ENCODE measurements at places on chromosomes 3 and 15.

DNA sequence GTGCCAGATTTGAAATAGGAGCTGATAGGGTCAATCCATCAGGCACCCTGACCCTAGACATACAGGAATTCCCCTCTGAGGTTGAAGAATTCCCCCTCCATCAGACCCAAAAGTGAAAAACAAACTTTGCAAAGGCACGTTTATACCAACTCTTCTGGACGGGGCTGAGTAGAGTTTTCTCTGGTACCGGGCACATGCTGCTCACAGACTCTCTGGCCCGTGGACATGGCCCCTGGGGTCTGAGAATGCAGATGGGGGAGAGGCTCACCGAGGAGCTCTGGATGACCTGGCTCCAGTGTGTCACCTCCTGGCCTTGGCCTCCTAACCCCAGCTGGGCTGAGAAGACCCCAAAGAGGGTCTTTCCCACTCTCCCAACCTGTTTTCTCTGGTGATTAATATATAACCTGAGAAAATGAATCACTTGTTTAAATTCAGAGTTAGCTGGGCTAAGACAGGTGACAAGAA, 11.2 kb upstream of the LIPC start:
- no peak for DNase-seq

DNA sequence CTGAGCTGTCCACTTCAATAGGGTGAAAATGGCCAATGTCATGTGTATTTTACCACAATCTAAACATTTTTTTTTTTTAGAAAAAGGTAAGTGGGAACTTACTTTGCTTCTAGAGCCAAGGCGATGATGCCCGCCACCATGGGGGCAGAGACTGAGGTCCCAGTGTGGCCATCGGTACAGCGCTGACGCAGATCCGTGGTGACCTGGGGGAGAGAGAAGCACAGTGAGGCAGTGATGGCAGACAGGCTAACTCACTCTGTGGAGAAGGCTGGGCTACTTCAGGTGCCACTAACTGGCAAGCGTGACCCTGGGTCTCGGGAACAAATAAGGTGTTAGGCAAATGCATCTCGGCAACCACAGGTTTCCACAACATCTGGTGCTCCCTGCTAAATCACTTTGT, 94.3 kb upstream of the SNRPA1 start:
- DNase-seq = no peak

DNA sequence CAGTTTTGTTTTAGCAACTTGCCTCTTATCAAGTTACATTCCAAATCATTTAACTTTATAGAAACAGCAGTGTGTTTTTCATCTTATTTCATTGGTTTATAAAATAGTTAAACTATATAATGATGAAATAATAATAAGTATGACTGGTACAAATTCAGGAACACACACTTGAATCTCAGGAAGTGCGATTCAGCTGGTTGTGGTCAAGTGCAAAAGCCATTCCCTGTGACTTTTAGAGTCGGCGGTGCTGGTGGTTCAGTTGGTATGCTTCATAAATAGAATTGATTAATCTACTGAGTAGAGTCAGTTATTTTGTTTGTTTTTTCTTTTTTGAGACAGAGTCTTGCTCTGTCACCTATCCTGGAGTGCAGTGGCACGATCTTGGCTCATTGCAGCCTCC, 22.7 kb downstream of the SACM1L start:
- no peak for DNase-seq

DNA sequence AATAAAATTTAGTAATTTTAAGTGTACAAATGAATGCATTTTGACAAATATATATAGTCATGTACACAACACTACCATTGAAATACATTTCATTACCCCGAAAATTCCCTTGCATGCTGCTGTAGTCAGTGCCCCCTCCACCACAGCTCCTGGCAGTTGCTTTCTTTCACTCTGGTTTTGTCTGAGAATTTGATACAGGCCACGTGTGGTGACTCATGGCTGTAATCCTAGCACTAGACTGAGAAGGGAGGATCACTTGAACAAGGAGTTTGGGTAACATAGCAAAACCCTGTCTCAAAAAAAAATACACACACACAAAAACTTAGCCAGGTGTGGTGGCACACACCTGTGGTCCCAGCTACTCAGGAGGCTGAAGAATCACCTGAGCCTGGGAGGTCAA, 65.4 kb downstream of the TFRC start:
- no peak for DNase-seq

DNA sequence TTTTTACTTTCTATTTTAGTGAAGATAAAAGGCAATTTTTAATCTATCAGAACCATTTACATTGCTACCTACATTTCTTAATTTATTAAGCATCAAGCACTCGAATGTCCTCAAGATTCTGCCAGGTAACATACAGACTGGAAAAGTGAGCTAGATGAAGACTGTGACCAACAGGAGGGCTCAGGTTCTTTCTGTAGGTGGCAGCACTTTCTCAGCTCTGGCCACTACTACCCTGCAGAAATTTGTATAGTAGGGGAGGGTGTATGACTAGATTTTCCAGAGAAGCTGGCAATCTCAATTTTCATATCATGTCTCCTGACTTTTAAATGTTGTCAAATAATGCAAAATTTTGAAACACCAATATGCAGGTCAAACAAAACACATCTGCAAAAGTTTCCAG, 165.0 kb upstream of the SUCLG2 start:
- DNase-seq = peak; percentile 4

DNA sequence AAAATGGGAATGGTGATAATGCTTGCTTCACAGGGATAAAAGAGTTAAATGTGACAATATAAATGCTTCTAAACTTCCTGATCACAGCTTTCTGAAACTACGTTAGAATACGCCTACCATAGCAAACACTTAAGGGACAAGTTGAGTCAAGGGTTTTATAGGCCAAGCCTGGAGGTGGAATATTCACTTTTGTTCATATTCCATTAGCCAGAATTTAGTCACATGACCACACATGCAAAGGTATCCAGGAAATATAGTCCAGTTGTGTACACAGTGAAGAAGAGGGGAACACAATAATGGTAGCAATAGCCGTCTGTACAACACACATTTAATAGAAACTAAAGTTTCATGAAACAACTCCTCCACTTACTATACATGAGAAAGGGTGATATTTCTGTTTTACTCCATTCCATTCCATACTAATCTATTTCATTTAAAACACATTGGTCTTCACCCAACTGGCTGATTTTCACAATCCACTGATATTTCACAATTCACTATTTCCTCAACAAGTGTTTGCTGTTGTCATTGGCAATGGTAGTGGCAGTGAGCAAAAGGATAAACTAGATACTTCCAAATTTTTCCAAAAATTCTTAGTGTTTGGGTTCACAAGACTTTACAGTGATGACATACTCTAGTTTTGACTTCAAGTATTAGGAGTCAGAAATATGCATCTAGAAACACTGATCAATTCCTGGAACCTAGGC, 270.9 kb downstream of the ERC2 start:
- DNase-seq = no peak

GRCh38 chr3:132283916-132284405, 33.2 kb upstream of the ACP3 start:
- no peak for DNase-seq

DNA sequence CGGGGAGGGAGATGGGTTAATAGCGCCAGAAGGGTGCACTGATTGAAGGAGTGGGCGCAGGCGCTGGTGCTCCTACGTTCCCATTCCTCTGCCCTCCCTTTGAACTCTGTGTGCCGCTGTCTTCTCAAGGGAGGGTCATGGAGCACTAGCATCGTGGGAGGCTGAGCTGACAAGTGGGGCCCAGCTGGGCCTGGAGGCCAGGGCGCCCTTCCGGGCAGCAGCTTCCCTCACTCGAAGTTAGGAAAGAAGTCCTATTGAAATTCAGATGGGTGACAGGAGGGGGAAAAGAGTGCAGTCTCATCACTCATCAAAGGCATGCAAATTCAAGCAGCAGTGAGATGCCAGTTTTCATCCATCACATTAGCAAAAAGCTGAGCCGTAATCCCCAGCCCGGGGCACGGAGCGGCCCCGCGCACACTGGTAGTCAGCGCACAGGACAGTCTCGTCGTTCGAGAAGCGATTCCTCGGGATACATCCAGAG, 128.2 kb downstream of the LRRK1 start:
- DNase-seq = no peak

GRCh38 chr3:23324745-23325144, 121.6 kb downstream of the UBE2E2 start:
- DNase-seq = no peak

- no peak for DNase-seq
Observed at GRCh38 chr3:56751056-56751707, 50.6 kb downstream of the ARHGEF3 start.

DNA sequence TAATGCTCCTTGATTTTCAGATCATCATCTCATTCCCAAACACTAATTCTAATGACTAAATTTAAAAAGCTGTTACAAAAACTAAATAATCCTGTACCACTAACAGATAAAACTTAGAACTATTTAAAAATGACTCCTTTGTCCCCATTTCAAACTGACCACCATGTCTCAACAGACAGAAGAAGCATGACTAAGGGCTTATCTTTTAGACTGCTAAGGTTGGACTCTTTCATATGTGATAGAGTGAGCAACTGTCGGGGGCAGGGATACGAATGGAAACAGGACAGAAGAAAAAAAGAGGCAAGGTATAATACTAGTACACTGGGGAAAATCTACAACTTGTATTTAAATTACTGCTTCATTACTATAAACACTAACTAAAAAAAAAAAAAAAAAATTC, 23.3 kb downstream of the SNX4 start:
- no peak for DNase-seq

DNA sequence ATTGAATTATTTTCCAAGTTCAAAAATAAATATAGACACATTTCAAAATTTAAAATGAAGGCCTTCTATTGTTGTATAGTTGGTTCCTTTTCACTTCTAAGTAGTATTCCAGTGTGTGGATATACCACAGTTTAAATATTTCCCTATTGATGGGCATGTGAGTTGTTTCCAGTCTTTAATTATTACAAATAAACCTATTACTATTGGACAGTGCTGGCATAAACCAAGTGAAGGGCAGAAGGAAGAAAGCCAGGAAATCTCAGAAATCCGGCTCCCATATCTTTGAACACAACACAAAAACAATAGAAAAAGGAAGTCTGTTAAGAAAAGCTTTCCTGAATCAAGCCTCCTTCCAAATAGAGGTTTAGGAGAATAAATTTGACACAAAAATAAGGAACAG, 26.1 kb downstream of the GOLGB1 start:
- no peak for DNase-seq

DNA sequence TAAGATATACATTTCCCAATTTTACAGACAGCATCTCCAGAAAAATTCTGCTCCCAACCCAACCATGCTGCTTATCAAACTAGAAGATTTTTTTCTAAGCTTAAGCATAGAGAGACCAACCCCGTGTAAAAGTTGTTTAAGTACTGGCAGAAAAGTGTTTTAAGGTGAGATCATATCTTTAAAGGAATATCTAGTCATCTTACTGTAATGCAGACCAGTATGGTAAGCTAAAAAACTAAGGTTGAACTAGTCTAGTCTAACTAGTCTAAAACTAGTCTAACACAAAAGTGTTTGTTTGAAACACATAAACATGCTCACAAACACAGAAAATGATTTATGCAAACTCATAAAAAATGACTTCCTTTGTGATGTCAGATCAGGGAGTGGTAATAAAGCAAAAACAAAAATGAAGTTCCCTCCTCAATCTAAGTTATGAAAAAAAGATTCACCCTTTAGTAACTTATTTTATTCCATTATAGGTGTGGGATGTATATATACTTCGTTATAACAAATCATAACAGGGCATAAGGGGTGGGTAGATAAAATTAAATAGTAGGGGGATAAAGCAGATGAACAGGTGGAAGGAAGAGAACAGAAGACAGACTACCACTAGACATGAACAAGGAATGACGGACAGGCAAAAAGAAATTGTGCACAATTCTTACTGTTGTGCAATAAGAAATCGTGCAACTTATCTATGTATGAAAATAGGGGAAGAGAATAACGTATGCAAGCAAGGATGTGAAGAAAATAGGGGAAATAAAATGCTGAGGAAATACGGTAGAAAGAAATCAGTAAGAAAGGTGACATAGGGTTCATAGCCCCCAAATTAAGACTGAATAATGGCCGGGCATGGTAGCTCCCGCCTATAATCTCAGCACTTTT, 10.0 kb downstream of the MYO5A start:
- no peak for DNase-seq

DNA sequence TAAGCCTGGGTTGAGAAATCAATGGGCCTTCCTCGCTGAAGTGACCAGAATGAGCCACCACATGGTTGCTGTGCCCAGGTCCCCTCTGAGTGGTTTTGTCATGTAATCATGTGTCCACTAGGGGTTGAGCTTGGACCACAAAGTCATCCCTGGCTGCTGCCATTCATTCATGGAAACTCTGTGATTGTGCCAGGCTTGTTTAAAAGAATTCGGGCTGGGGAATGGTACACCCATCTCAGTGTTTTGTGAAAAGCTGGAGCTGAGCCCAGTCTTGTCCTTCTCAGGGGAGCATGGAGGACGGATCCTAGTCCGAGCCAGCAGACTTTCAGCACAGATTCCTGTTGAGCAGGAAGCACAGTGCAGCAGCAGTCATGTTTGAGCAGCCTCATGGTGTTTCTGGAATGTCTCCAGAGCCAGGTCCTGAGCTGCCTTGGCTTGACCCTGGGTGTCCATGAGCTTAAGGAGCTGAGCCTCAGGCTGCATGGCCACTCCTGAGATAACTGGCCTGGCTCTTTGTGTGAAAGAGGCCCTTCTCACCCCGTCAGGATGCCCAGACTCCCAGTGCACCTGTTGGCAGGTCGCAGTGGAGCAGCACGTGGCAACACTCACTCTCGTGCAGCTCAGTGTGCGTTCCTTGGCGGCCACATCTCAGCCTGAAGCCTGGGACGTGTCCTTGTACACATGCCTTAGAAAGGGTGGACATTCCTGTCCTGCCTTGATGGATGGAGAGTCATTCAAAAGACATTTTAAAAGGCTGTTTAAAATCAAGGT, 260.3 kb upstream of the TPM1 start:
- peak; percentile 65 for DNase-seq

GRCh38 chr3:12833222-12834161, 7.9 kb downstream of the RPL32 start:
- DNase-seq = no peak

- no peak for DNase-seq
Observed at GRCh38 chr15:88580532-88580931, 34.1 kb upstream of the DET1 start.

DNA sequence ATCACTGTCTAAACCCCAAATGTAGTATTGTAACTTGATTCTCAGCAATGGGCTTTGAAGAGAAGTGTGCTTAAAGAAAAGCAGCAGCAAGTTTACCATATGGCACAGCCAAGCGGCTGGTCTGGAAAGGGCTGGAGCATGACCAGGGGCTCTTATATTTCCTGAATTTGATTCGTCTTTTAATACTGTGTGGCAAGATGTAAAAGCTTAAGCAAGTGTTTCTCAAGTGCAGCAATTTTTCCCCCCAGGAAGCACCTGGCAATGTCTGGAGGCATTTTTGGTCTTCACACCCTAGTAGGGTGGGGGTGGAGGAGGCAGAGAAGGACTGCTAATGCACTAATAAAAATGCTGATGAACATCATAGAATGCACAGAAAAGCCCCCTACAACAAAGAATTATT, 397.9 kb downstream of the NTRK3 start:
- no peak for DNase-seq

- no peak for DNase-seq
Observed at GRCh38 chr3:137572931-137573330, 191.2 kb upstream of the SOX14 start.

- no peak for DNase-seq
Observed at GRCh38 chr3:194946091-194946490, 260.4 kb downstream of the FAM43A start.

Data from neuronal stem cell (in vitro differentiated cells).